Urinary bladder (tissue), 4 donors: ENCODE measurements at places on chromosomes 16 and 17. TPM values are rescaled to one million over a fixed set of nuclear protein-coding genes. Genes with fewer than 3 reads are reported as not detected.

DNA sequence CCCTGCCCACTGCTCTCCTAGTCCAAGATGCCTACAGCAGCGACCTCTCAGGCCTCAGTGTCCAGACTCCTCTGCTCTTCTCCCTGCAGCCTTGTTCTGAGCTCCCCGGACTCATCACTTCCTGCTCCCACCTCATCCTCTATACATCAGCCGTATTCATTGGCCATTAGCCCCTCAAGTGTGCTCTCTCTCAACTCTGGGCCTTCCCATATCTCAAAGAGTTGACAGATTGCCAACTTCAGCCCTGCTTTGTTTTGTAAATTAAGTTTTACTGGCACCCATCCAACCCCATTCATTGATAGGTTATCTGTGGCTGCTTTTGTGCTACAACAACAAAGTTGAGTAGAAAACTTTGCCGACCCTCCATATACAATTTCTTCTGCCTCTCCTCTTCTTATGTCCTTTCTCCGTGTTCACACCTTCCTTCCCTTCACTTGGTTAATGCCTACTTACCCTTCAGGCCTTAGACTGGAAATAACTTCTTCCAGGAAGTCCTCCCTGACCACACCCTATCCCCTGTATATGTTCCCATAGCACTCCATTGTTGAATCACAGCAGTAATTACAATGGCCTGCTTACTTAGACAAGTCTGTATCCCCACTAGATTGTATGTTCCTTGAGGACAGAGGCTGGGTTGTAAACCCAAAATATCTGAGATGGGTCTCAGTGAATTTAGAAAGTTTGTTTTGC lies 63.4 kb upstream of the TANC2 start:
- no peak for DNase-seq

STX1B gene
- 0.47 TPM for polyA plus RNA-seq

DNA sequence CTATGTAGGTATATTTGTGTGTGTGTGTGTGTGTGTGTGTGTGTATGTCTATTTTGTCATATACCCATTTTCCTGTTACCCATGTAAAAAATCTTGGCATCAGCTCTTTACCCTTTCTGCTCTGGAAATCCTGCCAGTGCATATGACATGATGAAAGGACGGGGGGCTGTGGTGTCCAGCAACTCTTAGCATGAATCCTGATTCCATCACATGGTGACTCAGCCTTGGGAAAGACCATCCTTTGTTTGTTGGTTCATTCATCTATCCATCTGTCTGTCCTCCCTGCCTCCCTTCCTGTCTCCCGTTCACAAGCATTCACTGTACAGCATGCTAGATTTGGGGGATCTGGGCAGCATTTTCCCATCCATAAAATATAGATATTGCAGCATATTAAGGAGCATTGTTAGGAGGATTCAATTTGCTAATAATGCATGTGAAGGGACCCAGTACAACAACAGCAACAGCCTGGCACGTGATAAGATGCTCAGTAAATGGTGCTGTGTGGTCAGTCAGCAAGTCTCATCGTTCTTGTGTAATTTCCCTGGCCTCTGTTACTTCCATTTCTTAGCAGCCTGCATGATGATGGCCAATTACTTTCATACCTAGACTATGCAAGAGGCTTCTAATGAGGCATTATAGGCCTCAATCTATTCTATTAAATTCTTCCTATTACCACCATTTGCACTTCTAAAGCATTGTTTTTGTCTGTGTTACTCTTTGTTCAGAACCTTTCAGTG lies 191.0 kb downstream of the PRKCA start:
- no peak for DNase-seq

DNA sequence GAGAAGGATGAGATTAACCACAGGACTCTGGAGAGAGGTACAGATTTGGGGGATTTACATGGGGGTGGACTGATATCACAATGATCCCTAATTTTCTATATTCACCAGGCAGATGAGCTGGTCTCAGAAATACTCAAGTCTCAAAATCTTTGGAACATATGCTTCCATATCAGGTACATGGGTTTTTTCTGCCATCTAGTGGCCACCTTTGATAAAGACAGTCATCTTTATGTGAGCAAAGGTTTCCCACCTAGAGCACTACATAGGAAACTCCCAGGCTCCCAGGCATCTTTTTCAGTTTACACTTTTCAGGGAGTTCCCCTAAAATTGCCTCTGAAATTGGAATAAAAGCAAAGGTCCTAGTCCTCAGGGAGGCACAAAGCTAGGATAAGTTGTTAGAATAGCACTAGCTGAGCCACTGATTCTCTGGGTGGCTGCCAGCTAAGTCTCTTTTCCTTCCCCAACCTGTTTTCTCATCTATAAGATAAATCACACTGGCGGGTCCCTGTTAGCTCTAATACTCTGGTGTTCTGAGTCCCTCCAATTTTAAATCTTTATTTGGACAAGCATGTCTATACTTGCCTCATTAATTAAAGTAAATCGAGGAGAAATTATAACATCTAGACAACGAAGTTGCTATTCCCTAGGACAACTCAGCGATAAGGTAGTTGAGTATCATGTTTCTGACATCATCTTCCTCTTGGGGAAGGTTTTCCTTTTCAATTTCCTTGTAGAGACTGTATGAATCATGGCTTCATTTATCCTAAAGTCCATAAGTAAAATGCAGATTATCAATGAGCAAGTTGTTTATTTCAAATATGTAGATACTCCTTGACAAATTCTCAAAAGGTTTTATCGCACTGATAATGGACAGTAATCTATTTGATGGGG lies 19.0 kb upstream of the MON1B start:
- DNase-seq: peak; percentile 62

GDPD3 gene
- polyA plus RNA-seq: 5.1 TPM

MYL4 gene
- 0.53 TPM for polyA plus RNA-seq

DNA sequence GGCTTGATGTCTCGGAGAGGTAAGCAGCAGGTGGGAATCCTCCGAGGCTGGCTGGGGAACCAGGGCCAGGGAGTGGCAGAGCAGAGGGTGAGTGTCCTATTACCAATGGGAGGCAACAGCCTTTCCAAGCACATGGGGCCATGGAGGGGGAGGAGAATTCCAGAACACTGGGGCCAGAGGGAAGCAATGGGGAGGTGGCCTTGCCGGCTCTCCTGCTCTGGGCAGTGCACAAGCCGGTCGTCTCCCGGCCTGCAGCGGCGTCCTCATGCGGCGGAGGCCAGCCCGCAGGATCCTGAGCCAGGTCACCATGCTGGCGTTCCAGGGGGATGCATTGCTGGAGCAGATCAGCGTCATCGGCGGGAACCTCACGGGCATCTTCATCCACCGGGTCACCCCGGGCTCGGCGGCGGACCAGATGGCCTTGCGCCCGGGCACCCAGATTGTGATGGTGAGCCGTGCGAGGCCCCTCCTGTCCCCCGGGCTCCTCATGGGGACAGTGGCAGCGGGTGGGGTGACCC lies 21.9 kb downstream of the SGSH start:
- no peak for DNase-seq

KRTAP4-4 gene
- not detected for polyA plus RNA-seq

DNA sequence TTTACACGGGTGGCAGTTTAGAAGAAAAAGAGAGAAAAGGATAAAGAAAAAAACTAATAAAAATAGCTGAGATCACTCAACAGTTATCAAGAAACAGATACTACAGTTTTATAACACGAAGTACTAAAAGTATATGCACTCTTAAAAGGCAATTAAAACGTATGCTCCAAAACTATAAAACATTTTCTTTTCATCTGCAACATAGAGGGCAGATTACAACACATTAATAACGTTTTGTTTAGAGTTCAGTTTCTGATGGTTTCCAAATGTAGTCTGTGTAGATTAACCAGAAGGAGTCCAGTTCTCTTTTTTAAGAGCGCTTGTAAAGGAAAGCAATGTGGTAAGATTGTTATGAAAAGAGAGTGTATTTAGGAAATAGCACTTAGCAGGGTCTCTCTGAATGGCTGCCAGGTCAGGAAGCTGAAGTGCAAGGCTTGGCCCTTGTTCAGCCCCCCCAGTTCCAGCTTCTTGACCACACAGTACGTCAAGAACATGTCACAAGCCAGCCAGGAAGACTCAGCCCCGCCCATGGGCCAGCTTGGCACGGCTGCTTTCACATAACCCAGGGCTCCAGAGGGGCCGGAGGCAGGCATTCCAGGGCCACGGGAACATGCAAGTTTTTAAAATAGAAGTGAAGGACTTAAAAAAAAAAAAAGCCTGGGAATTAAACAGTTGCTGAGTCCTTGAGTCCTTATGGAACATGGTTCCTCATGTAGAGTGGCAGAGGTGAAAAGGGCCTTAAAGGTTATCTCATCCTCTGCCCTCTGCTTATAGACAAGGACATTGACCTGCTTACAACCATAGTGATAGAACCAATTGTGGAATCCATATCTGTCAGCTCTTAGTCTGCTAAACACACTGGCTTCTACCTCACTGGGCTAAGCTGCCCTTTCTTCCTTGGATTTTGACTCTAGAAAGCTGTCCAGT lies 147.4 kb upstream of the TBX2 start:
- peak; percentile 89 for DNase-seq

DNA sequence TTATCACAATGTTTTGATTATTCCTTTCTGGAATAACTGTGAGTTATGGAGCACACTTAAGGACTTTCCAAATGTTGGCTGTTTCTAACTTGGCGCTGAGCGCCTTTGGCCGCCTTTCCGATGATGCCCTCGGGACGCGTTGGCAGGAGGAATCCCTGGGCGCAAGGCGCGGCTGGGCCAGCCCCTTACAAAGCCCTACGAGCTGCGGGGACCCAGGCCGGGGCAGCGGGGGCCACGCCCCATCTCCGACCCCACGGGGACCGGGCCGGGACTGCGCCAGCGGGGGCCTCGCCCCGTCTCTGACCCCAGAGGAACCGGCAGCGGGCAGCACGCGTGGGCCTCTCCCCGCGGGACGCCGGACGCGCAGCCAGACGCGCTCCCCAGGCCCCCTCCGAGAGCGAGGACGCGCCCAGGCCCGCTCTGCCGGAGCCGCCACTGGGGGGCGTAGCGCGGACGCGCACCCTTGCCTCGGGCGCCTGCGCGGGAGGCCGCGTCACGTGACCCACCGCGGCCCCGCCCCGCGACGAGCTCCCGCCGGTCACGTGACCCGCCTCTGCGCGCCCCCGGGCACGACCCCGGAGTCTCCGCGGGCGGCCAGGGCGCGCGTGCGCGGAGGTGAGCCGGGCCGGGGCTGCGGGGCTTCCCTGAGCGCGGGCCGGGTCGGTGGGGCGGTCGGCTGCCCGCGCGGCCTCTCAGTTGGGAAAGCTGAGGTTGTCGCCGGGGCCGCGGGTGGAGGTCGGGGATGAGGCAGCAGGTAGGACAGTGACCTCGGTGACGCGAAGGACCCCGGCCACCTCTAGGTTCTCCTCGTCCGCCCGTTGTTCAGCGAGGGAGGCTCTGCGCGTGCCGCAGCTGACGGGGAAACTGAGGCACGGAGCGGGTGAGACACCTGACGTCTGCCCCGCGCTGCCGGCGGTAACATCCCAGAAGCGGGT lies at the start of gene GAA:
TSS of gene GAA (plus strand) at position 571 of the 935 bp plus-strand sequence. CDS start 3,006 bp downstream, outside the sequence.
- no peak for DNase-seq

- DNase-seq: no peak
Measured at GRCh38 chr17:75724016-75725003, 3.1 kb downstream of the ITGB4 start.

DNA sequence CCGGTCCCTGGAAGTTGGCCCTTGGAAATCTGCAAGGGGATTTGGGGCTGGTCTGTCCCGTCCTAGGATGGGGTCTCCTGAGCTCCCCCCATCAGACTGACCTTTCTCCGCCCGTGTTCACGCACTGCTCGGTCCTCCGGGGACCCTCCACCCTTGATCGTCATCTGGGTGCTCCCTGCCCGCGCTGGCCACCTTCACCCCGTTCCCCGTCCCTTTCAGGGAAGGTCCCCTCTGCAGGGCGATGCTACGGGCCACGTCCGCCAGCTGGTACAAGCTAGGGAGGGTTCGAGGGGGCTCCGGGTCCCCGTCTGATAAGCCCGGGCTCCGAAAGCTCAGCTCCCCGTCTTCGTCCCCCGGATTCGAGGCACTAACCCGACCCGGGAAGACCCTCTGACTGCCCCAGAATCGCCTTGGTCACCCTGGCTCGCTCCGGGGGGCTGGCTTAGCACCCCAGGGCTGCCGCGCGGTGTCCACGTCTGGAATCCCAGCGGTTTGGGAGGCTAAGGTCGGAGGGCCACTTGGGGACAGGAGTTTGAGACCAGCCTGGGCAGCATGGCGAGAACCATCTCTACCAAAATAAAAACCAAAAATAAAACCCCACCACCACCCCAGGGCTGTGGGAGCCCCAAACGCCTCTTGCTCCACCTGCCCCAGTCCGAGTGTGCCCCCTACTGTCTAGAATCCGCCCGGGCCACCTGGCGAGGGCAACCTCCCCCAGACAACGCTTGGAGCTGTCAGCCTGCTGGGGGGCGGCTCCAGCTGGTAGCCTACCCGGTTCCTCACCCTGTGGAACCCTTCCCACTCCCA lies 1.1 kb upstream of the SLC43A2 start:
- no peak for DNase-seq

- no peak for DNase-seq
Measured at GRCh38 chr16:53662072-53662471, 41.6 kb downstream of the RPGRIP1L start.

- DNase-seq: no peak
Measured at GRCh38 chr17:76445697-76446448, 7.1 kb downstream of the UBE2O start.

- no peak for DNase-seq
Measured at GRCh38 chr16:10356870-10357842, 28.7 kb upstream of the ATF7IP2 start.

SMIM22 gene
- 52.2 TPM for polyA plus RNA-seq

CCL17 gene
- polyA plus RNA-seq: not detected

DNA sequence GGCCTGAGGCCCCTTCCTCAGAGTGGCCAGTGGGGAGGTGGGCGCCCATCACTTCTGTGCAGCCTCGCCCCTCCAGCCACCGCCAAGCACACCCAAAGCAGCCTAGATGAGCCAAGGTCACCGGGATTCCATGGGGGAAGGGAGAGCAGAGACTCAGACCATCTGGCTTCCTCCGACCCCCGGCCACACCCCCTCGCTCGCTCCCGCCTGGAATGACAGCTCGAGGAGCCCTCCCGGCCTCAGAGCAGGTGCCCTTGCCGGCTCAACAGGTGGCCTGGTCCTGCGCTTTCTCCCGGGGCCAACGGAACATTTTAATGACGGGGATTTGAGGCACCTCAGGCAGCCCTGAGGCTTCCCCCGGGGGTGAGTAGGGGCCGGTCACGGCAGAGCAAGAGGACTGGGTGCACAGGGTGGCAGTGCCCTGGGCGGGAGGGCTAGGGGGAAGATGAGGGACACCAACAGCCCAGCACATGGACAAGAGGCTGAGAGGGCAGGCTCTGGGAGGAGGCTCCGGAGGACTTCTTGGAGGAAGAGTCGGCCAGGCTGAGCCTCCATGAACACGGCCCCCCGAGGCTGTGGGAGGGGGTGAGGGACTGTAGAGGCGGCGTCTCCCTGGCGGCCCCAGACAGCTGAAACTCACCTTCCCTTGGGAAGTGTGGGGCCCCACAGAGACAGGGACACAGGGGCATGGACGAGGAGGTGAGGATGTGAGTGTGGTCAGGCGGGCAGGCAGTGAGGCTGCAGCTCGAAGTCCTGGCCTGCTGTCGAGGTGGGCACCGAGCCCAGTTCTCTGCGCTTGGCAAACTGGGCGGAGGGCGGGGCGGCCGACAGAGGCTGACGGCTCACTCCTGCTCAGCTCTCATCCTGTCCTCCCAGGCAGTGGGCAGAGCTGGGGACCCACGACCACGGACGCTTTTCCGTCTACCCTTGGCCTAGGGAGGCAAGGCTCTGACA lies 12.5 kb upstream of the C1QTNF8 start:
- DNase-seq: no peak
